Substantia nigra (tissue), 51 donors: ENCODE measurements at places on chromosomes 16 and 17.

DNA sequence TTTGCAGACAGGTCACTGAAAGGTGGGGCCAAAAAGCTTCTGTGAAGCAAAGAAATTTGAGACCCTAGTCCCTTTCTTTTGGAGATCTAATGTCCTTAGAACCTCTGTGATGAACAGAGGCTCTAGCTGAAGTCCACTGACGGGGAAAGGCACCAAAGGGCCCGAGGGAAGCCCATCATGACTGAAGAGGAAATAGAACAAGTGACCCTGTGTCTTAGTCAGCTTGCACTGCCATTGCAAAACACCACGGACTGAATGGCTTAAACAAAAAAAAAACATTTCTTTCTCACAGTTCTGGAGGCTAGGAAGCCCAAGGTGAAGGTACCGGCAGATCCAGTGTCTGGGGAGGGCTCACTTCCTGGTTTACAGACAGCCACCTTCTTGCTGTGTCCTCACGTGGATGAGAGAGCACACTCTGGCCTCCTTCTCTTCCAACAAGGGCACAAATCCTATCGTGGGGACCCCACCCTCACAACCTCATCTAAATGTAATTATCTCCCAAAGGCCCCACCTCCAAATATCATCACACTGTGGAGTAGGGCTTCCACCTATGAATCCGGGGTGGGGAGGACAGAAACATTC lies 24.3 kb upstream of the ASGR2 start:
- no peak for DNase-seq

DNA sequence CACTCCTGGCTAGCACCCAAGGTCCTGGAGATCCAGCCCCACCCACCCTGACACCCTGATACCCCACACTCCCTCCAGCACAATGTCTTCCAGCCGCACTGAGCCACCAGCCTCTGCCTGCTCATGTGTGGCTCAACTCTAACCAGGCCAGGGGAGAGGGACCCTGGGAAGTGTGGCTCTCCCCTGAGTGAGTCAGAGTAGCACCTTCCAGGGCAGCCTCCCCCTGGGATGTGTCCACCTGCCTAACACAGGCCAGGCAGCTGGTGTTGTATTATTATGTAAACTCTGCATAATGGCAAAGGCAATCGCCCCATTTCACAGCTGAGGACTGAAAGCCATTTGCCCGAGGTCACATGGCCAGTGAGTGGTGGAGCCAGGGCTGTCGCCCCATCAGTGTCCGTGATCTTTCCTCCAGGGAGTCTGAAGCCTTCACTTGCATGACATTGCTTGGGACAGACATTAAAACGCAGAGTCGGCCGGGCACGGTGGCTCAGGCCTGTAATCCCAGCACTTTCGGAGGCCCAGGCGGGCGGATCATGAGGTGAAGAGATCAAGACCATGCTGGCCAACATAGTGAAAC lies 84.2 kb upstream of the FOXF1 start:
- DNase-seq, result no peak

DNA sequence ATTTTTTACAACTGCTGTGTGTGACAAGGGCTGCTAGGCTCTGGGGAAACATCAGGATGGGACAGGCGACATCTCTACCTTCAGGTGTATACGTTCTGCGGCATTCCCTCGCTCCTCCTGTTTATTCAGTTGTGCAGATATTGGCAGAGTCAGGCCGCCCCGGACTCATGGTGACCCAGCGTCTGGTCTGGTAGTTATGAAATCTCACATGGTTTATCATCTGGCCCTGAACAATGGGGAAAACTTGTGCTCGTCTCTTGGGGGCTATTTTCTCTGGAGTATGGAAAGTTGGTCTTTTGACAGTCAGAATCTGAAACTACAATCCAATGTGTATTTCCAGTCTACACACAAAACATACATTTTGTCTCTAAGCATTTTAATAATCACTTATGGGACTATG lies 3.3 kb downstream of the MARCHF10 start:
- DNase-seq, result no peak

DNA sequence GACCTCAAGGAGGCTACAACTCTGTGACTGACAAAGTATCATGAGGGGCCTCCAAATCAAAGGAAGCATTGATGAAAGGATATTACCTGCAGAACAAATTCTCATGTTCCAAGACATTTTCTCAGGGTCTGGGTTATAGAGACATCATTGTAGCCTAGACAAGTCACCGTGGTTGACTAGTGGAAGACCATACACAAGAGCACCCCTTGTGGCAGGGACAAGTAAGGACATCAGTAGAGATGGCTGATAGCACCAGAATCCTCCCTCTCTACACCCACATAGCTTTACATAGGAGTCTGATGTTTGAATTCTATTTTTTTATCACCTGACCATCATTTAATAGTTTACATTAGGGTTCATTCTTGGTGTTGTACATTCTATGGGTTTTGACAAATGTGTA lies 32.5 kb upstream of the CDH8 start:
- DNase-seq, result no peak

GRCh38 chr17:58156839-58157803 lies 8.9 kb downstream of the OR4D1 start:
- no peak for DNase-seq

DNA sequence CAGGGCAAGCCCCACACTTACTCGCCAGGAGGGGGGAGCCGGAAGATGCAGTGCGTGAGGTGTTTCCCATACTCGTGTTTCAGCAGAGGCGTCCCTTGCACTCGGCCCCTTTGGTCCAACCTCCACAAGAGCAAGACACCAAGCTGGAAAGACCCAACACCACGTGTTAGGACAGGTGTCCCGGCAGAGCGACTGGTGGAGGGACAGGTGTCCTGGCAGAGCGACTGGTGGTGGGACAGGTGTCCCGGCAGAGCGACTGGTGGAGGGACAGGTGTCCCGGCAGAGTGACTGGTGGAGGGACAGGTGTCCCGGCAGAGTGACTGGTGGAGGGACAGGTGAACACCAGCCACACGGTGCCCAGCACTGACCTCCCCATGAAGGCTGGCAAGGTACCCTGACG lies 19.4 kb downstream of the IFT140 start:
- DNase-seq, result no peak

DNA sequence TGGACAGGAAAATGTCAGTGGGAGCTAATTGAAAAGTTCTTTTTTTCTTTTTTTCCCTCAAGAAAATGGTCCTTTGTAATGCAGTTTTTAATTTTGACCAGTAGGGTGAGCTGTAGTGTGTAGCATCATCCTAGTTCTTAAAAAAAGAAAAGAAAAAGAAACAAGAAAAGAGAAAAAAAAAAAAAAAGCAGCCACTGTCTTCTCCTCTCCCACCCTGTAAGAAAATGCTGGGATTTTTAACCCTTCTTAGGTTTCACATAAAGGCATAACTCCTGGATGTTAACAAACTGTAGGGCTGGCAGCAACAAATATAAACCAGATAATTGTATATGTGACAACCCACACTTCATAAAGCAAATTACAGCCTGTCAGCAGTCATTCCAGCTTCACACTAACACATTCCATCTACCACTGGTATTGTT lies 78.1 kb downstream of the SKAP1 start:
- no peak for DNase-seq

GRCh38 chr17:59327981-59328290 lies 3.5 kb upstream of the YPEL2 start:
- DNase-seq, result no peak
